ENCODE measurements at places on chromosomes 5 and 9.

- DNase-seq: no peak
Measured at GRCh38 chr5:57683036-57683630, 200.5 kb upstream of the ACTBL2 start.

DNA sequence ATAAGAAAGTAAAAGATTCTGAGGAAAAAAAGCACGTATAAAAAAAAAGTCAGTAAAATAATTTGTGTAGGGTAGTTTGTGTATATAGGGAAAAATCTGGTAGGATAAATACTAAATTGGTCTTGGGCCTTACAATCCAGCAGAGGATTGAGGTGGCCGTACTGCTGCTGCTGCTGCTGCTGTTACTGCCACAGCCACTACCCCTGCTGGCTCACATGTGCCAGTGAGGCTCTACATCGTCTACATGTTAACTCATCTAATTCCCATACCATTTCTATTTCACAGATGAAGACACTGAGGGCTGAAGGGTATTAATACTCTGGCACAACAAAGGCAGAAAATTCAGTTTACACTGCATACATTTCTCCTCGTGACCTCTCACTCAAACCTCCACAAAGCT lies 928.5 kb downstream of the TLE4 start:
- no peak for DNase-seq

GRCh38 chr5:21661184-21661583 lies 1192.0 kb downstream of the CDH12 start:
- DNase-seq: no peak

DNA sequence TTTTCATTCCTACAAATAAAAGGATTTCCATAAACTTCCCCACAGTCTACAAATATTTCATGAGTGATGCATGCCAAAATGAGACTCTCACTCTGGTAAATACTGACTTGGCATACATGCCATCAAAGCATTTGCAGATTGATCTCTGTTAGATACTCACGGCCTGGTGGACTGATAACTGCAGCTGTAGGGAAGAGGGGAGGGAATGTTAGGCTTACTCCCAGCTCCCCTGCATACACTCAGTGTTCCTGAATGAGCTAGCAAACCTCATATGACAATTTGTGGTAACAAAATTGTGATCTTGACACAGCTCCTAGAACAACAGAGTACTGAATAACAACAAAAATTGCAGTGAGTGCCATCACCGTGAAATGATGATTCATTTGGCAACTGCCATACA lies 435.3 kb downstream of the NR2F1-AS1 start:
- DNase-seq: no peak

DNA sequence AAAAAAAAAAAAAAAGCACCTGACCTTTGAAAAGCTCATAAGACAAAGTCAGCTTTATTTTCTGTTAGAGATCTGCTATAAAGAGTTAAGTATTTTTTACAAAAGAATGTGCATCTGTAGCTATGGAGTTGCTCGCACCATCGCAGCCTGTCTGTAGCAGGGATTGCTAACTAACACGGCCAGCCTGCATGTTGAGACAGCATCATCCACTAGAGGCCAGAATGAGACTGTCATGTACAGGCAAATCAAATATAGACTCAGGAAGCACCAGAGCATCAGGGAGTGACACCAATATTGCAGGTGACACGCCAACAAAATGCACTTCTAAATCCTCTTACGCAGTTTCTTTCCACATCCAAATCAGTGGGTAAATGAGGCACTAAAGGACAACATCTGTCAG lies 136.3 kb upstream of the RASEF start:
- DNase-seq: no peak

DNA sequence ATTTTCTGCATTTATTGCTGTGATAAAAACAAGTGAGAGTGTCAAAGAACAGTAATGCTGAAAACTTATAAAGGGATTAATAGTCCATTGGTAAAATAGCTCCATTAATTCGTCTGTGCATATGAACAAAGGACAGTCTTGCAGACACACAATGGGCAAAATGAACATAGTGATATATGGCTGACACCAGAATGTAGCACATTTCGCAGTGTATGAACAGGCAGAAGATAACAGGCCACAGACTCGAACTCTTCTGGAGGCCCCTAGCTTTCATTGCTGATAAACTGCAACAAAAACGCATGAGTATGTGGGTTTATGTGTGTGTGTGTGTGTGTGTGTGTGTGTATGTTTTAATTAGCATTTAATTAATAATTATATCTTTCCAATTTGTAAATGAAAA lies 354.8 kb downstream of the TAF11L14 start:
- no peak for DNase-seq

- no peak for DNase-seq
Measured at GRCh38 chr5:123344816-123345426, 78.3 kb downstream of the CEP120 start.

GRCh38 chr5:179827680-179828079 lies 7.0 kb downstream of the SQSTM1 start:
- no peak for DNase-seq

- DNase-seq: no peak
Measured at GRCh38 chr9:110260911-110261310, 4.6 kb upstream of the TXN start.

All from activated CD4-positive, alpha-beta T cell treated with anti-CD3 and anti-CD28 coated beads, Interleukin-2, amount 50 U/mL, for 24 hours (primary cell).